ENCODE measurements at places on chromosomes 13 and 19.

DNA sequence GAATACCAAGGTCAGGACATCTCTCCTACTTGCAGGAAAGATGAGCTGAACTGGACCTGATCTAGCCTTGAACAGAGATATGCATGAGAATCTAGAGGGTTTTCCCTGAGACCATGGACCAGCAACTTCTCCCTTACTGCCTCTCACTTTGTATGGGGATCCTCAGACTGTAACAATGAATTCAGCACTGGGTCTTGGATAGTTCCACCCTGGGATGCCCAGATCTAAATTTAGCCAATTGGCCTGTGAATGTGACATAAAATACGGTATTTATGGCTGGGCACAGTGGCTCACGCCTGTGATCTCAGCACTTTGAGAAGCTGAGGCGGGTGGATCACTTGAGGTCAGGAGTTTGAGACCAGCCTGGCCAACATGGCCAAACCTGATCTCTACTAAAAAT, 15.3 kb upstream of the LILRA2 start:
- no peak for DNase-seq

- no peak for DNase-seq
These were observed 560 bp downstream of the NDUFA7 start for GRCh38 chr19:8320564-8321066.

- no peak for DNase-seq
These were observed 17.9 kb upstream of the ELAVL1 start for GRCh38 chr19:8023371-8023770.

- no peak for DNase-seq
These were observed 5.2 kb downstream of the TRIP10 start for GRCh38 chr19:6744381-6745301.

DNA sequence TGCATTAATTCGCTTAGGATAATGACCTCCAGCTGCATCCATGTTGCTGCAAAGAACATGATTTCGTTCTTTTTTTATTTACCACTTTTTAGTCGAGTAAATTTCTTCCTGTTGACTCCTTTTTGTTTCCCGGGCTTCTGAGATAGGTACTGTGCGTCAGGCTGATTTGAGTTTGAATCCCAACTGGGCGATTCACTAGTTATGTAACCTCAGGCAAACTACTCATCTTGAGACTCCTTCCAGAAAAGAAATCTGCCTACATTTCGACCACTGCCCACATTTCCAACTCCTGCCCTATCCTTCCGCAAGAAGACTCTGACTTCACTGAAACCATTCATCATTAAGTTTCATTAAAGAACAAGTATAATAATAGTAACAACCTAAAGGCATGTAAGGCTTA, 8.2 kb downstream of the SCEL start:
- DNase-seq: no peak

DNA sequence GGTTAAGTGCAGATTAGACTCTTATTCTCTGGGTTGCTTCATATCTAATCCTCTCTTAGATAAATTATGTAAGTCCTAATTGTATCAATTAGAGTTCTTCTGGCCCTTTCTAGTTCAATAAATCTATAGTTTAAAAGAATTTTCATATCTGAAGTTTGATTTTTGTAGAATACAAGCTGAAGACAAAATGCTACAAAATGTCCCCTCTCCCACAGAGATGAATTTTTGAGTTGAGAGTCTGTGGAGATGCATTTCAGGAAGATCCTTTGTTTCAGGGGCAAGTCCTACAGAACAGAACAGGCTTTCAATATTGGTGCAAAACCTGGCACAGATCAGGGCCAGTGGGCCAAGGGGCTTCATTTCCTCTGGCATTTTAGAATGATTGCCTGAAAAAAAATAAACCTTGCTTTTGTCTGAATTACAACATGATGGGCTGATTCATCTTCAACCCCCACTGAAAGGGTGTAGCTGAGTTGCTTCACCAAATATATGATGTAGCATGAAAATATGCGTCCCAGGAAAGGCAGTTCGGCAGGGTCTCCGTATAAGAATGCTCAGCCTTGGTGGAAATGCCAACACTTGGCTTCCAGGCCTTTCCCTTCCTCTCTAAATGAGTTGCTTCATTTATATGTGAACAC, 6.4 kb upstream of the IPO5 start:
- DNase-seq: no peak

GRCh38 chr13:110629735-110630134, 14.4 kb downstream of the NAXD start:
- no peak for DNase-seq

GRCh38 chr19:6416658-6417405, 7.8 kb downstream of the KHSRP start:
- DNase-seq: no peak

- DNase-seq: peak; percentile 18
These were observed 26.0 kb upstream of the ZNF331 start for GRCh38 chr19:53511933-53512374.

- DNase-seq: no peak
These were observed 29.8 kb downstream of the NFIX start for GRCh38 chr19:13024951-13025697.

DNA sequence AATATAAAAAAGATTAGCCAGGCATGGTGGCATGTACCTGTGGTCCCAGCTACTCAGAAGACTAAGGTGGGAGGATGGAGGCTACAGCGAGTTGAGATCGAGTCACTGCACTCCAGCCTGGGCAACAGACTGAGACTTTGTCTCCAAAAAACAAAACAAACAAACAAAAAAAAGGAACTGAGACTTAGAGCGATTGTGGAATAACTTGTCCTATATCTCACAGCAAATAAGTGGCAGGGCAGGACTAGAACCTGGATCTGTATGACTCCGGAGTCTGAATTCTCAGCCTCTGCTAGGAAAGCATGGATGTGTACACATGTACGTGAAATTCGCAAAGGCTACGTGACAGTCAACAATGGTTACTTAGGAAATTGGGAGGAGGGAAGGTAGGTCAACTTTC, 20.1 kb downstream of the KRTDAP start:
- no peak for DNase-seq

GRCh38 chr13:40564342-40565001, 102.0 kb downstream of the FOXO1 start:
- DNase-seq: no peak

GRCh38 chr19:51156710-51157109, 14.6 kb downstream of the SIGLEC7 start:
- DNase-seq: no peak

GRCh38 chr19:1274852-1275259, 474 bp upstream of the FAM174C start:
- no peak for DNase-seq

DNA sequence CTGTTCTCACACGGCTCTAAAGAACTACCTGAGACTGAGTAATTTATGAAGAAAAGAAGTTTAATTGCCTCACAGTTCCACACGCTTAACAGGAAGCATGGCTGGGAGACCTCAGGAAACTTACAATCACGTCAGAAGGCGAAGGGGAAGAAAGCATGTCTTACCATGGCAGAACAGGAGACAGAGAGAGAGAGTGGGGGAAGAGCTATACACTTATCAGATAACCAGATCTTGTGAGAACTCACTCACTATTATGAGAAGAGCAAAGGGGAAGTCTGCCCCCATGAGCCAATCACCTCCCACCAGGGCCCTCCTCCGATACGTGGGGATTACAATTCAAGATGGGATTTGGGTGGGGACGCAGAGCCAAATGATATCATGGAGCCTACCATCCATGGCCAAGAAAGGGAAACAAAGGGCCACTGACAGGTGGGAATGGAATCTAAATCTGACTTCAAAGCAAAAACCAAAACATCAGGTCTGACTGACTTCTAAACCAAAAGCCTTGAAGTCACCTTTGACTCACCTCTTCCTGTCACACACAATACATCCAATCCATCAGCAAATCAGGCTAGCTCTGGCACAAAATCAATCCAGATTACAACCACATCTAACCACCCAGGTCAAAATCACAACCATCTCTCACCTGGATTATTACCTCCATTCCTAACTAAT, 189.7 kb downstream of the ENOX1 start:
- DNase-seq: no peak

GRCh38 chr19:4737955-4738600, 14.4 kb upstream of the DPP9 start:
- DNase-seq: no peak

DNA sequence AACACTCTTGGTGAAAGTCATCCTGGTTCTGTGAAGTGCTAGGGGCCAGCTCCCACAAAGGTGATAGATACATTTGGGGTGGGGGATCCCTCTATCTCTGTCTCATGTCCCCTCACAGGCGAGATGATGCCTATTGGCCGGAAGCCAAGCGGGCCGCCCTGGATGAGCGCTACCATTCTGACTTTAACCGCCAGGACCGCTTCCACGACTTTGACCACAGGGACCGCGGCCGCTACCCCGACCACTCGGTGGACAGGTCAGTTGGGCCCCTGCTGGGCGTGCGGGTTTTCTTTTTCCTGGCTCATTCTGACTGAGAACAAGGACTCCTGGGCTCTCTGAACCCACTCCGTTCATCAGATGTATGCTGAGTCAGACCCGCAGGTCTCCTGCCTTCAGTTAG, 16.4 kb downstream of the MICOS13 start:
- DNase-seq: no peak

GRCh38 chr13:28918030-28918429, 97.9 kb downstream of the MTUS2 start:
- no peak for DNase-seq

- DNase-seq: no peak
These were observed 16.3 kb downstream of the POP4 start for GRCh38 chr19:29622166-29623070.

- no peak for DNase-seq
These were observed 711.5 kb downstream of the PCDH17 start for GRCh38 chr13:58343076-58343475.

DNA sequence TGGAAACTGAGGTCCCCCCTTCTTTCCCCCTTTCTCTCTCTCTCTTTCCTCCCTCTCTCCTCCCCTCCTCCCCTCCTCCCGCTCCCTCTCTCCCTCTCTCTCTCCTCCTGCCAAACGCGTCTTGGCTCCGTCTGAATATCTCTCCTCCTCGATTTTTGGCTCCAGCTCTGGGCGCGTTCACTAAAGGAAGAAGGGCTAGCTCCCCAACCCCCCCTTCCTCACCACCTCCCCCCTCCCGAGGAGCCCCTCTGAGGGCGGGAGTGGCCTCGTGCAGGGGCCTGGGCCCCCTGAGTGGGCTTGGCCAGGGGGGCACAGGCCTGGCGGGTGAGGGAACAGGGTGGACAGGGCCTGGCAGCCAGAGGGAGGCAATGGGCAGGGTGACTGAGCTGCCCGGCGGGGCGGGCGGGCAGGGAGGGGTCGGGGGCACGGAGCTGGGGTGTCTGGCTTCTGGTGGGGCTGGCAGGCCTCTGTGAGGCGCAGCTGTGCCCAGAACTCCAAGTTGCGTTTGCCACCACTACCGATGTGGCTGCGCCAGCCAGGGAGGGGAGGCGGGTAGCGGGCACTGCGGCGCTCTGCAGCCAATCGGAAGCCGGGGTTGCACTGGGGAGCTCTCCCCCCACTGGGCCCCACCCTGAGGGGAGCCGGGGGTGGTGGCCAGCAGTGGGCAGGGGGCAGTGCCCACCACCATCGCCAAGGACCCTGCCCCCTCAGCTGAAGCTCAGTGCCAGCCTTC, 7.1 kb downstream of the NFIX start:
- DNase-seq: no peak

DNA sequence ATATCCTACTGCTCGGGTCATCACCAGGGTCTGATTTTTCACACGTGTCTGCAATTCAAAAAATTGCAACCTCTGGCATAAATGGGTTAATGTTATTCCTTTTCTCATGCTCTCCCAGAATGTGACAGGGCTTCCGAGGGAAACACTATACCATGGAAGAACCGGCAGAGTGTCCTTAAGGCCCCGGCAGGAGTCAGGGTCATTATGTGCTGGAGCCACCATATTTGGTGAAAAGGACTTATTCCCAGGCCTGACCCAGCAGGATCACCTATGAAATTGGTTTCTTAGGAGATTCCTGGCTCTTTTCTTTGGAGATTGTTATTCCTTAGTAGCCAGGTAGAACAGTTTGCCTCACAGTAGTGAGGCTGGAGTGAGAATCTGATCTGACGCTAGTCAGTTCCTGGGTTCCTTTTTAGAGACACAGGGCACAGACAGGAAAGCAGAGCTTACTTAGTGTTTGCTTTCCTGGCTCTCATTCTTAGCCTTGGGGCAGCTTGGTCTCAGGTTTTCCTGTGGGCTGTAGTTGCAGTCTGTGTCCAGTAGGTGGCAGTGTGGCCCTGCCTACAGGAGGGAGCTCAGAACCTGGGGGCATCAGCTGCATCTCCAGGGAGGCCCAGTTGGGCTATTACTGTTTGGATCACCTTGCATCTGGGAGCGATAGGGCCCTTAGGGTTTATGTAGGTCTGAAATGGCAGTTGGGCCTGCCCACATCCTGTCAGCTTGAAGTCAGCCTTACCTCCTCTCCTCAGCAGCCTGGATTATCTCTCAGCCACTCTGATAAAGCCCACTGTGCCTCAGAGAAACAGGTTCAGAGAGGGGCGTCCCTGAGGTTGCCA, 12.4 kb downstream of the SNRNP70 start:
- DNase-seq: peak; percentile 57

DNA sequence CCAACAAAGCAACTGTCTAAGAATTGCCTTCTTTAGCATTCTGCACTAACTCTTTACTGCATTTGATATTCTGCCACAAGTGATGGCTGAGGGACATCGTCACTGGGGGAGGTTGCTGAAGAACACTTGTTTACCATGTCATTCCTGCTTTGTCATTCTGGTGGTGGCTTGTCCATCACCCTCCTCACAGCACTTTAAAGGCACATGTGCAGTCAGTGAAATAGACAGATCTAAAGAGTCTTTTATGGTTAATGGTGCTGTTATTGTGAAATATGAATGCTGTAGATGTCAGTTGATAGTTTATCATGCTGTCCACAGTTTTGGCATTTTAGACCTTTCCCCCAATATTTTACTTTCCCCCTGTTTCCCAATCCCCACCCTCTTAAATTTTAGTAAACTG, 120.9 kb upstream of the TSC22D1 start:
- DNase-seq: no peak

DNA sequence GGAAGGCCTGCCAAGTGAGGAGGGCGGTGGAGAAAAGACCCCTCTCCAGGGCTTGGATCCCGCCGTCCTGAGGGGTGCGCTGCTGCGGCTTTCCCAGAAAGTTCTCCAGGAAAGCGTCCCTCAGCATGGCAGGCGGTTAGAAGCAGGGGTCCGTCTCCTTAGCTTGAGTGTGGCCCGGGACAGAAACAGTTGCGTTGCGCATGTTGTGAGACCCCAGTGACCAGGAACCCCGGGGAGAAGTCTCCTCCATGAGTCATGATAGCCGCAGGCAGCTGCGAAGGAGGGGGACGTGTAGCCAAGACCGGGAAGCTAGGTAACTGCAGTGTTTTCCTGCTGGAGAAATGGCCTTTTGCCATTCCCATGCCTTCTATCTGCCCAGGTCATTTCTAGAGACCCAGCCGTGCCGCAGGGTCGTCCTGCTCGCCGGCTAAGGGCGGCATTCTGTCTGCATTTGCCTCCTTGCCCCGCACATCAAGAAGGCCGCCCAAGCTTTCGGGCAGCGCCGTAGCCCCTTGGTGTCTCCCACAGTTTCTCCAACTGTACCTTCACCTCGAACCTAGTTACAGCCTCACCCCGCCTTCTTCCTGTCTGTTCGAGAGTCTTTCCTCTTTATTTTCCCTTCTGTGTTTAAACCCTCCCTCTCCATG, 64.3 kb downstream of the TM9SF2 start:
- DNase-seq: no peak
